Mammary microvascular endothelial cell (primary cell): ENCODE measurements at places on chromosomes 16 and 17. TPM values are rescaled to one million over a fixed set of nuclear protein-coding genes. Genes with fewer than 3 reads are reported as not detected.

The CA10 gene
- total RNA-seq = not detected in 2 replicates

The YBX2 gene
- total RNA-seq = not detected in 2 replicates

The ENO3 gene
- 0.10 TPM in 1 of 2 replicates, not detected in the other for total RNA-seq

The PPL gene
- total RNA-seq = 0.47 and 0.64 TPM in 2 replicates

The RSPRY1 gene
- total RNA-seq = 29.7 and 30.0 TPM in 2 replicates

The CACNA1H gene
- total RNA-seq = not detected in 2 replicates

The HS3ST6 gene
- total RNA-seq = not detected in 2 replicates

The NGFR gene
- total RNA-seq = not detected in 2 replicates

The PLEKHH3 gene
- total RNA-seq = 9.1 and 10.4 TPM in 2 replicates

The RRAD gene
- total RNA-seq = 2.3 and 2.4 TPM in 2 replicates
